ENCODE measurements at places on chromosomes 4 and X.

DNA sequence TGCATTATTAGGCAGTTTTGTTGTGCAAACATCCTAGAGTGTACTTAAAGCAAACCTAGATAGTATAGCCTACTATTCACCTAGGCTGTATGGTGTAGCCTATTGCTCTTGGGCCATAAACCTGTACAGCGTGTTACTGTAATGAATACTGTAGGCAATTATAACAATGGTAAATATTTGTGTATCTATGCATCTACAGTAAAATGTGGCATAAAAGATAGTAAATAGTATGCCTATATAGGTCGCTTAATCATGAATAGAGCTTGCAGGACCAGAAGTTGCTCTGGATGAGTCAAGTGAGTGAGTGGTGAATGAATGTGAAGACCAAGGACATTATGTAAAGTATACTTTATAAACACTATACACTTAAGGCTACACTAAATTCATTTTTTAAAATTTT, 16.6 kb downstream of the USO1 start:
- DNase-seq = no peak

DNA sequence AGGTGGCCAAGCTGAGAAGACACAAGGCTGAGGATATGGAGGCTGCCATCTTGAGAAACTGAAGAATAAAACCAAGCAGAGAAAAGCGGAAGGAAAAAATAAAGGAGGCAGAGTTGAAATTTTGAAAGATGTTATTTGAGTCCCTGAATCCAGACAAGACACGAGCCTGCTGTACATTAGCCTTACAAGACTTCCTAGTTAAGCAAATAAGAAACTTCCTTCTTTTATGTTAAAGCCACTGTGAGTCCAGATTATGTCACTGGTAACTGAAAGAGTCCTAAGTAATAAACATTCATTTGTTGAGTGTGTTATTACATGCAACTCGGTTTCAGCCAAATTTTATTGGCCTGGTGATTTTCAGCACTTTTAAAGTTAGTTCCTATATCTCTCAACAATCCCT, 30.4 kb downstream of the DRD5 start:
- no peak for DNase-seq

- peak; percentile 77 for DNase-seq
Measured at GRCh38 chr4:176444741-176445140, 125.0 kb downstream of the SPCS3 start.

DNA sequence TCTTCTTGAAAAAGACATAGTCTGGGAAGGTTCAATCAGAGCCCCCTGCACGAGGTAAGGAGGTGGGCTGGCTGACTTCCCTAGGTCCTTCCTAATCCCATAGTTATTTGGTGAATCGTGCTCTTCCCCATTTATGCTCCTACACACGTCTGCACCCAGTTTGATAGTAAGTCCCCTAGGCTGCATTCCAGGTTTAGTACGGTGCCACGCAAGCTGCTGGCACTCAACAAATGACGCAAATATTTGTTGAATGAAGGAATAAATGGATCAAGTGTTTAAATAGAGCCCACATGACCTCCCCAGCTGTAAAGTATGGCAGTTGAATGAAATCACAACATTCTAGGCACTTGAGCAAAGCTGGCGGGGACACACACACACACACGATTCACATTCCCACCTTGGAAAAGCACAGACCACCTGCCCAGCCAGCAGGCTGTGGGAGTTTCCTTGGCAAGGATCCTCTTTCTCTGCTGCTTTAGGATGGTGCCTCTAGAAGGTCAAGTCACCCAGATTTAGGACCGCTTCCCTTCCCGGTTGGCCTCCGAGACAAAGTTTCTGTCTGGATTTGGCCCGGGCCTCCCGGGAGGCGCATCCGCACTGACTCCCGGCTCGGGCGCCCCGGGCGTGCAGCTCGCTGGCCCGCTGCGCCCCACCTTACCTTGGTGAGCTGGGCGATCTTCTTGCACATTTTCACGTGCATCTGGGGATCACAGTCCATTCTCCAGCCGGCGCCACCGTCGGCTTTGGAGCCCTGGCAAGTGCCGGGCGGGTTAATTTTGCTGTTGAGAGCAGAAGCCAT, 721 bp downstream of the FAM184B start:
- DNase-seq = no peak

- DNase-seq = no peak
Measured at GRCh38 chrX:13452283-13452682, 117.1 kb upstream of the EGFL6 start.

- peak; percentile 16 for DNase-seq
Measured at GRCh38 chr4:43471950-43472349, 579.4 kb downstream of the GRXCR1 start.

DNA sequence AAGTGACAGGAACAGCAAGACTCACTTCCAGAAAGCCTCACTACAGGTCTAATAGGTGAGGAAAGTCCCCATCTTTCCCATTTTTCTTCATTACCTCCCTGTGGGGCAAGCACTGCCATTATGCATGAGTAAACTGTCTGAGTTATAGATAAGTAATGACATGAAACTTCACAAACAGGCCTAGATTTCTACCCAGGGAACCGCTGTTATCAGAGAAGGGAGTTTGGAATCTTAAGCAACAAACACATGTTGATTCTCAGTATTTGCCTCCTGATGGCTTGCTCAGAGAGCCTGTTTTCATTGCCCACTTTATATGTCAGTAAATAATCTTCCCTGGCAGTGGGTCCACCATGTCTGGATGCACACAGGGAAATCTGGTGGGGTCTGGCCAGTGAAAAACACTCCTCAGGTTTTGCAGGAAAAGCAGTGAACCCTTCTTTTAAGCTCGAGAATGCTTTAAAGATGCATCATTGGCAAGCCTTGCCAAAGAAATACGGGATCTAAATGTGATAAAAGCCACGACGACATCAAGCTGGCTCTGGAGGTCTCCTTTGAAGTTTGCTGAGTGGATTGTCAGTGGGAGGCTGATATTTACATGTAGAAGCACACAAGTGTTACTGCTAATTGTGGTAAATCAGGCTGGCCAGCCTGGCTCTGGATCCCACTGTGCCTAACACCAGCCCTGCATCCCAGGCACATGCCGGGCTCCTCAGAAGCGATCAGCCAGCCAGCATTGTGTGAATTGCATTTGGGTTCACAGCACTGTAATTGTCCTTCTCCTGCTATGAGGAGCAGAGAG, 25.2 kb downstream of the PDGFRA start:
- DNase-seq = peak; percentile 23

DNA sequence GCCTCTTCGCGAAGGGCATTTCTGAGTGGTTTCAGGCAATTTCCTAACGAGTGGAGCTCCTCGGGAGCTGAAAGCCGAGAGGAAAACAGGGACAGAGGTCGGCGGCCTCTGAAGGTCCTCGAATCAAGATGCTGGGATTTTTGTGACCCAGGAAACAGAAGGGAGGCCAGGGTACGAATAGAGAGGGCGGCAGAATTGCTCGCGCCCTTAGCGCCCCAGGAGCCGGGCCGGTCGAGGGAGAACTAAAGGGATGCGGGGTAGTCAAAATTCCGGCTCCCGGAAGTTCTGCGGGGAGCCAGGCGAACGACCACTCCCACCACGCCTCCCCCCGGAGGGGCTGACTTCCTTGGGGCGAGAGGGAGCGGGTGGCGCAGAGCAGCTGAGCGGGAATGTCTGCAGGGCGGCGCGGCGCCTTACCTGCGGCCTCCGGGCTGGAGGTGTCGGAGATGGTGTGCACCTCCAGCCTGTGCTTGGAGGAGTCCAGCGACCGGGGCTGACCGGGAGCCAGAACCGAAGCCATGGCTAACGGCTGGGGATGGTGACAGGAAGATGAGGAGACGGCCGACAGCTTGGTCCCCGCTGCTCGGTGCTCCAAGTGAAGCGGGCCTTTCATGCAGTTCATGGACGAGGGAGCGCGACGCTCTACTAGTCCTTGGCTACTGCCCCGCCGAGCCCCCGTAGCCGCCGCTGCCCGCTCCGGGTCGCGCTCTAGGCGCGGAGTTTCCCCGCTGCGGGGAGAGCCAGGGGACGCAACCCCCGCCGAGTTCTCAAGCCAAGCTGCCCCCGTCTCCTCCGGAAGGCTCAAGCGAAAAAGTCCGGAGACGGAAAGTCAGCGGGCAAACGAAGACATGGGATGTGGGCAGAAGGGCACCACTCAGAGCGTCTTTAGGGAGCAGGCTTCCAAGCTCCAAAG, 782 bp downstream of the PITX2 start:
- DNase-seq = no peak

- peak; percentile 13 for DNase-seq
Measured at GRCh38 chrX:79366873-79367749, at the start of gene ITM2A. Gene ITM2A (minus strand): TSS chrX:79367334. CDS start chrX:79367215, 119 bp downstream.

DNA sequence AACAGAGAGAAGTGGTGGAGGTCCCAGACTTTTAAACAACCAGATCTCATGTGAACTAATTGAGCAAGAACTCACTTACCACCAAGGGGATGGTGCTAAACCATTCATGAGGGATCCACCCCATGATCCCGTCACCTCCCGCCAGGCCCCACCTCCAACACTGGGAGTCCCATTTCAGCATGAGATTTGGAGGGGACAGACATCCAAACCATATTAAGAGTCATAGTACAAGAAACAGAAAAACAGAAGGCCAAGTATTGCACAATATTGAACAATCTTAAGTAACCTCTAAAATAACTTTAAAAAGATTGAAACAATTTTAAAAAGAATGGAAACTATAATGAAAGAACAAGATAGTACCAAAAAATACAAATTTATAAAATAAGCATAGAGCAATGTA, 110.0 kb downstream of the CBR4 start:
- peak; percentile 43 for DNase-seq

DNA sequence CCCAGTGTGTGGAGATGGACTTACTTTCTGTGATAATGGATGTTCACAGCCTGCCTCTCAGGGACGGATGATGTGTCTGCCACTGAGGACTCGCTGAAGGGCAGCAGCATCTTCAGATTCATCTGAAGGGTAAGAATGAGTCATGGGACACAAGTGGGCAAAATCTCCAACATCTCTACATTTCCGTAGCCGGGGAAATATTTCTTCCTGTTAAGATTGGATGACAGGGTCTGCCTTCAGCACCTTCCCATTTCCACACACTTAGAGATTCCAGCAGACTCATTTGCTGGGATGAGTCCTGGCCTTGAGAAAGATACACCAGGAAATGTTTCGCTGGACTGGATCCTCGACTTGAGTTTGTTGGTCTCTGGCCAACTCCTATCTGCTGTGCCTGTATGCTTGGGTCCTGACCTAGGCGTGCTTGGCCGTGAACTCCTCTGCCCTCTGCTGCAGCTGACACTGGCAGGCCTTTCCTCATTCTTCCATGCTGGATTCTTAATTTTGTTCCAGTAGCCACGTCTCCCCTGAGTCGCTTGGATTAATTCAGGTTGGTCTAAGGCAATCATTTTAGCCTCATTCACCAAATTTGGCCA, 46.5 kb upstream of the SOD3 start:
- no peak for DNase-seq

DNA sequence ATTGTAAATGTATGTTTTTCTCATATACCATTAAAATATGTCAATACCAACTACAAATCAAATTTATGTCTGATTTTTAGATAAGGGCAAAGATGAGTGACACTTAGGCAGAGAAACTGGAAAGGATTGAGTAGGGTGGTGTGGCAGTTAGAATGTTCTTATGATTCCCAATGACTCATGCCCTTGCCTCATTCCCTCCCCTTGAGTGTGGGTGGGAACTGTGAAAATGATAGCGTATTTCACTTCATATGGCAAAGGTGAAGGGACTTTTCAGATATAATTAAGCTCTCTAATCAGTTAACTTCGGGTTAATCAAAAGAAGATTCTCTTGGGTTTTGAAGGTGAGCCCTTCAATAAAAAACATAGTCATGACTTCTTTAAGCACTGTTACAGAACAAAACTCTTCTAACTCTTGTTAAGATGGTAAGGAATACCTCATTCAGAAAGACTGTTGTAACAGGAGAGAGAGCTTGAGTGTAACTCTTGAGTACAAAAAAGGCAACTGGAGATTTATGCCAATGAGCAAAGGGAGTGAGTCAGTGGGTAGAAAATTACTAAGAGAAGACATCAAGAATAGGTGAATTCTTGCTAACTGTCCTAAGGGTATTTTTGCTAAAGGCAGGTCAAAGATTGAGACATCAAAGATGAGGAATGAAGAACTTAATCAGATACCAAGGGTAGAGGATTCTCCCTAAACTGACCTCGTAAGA, 329.5 kb downstream of the KCTD8 start:
- DNase-seq = peak; percentile 4

- no peak for DNase-seq
Measured at GRCh38 chrX:154131955-154132354, 12.1 kb upstream of the OPN1LW start.

DNA sequence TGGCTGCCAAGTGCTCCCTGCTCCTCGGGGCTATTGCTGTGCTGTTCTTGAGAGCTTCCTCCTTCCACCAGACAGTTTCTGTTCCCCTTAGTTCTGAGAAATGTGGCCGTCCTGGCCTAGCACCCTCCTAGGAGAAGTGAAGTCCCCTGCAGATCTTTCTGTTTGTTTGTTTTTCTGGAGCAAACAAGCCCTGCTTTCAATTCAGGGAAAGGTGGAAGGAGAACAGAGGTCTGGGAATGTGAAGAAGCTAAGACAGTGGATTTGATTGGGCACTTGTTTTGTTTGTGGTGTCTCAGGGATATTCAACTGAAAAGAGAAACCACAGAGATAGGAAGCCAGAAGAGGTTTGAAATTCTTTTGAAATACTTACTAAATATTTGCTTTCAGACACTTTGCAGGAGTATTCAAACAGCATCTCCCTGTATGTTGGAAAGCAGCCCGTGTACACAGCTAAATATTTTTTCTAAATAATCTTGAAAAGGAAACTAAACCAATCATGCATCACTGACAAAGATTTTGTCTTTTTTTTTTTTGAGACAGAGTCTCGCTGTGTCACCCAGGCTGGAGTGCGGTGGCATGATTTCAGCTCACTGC, 36.5 kb upstream of the PPM1K start:
- DNase-seq = peak; percentile 78

Measured in choroid plexus epithelial cell (primary cell).